ENCODE measurements at places on chromosomes 3 and 15. TPM values are rescaled to one million over a fixed set of nuclear protein-coding genes. Genes with fewer than 3 reads are reported as not detected.

Gene GPR171
- total RNA-seq = 0.73 TPM

DNA sequence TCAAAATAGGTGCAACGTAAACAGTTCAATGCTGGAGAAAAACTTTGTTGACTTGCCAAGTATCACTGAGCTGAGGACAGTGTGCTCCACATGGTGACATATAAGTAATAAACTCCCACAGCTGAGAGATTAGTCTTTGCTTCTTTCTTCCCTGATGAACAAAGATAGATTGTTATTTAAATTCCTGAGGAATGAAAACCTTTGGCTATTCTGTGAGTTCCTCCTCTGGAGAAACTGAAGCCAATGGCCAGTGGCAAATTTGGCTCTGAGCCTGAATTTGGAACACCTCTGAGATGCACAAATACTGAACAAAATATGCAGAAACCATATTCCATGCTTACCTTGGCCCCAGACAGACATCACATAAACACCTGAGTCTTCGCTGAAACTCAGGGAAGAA lies 63.3 kb downstream of the RPL22L1 start:
- no peak for DNase-seq

Gene PRKAR2A
- total RNA-seq = 46.6 TPM

Gene IGF1R
- 3.3 TPM for total RNA-seq

Gene ADAMTS9
- 0.81 TPM for total RNA-seq

Gene CTXND1
- total RNA-seq = 4.5 TPM

GRCh38 chr3:195770081-195770840 lies 41.5 kb downstream of the MUC4 start:
- DNase-seq = no peak

- DNase-seq = no peak
Observed at GRCh38 chr3:73954506-73954905, 329.8 kb upstream of the PDZRN3 start.

GRCh38 chr15:70761931-70762468 lies 1.4 kb downstream of the UACA start:
- DNase-seq = no peak

- no peak for DNase-seq
Observed at GRCh38 chr3:45987368-45988291, 8.0 kb downstream of the FYCO1 start.

- no peak for DNase-seq
Observed at GRCh38 chr3:48594417-48595049, 596 bp downstream of the COL7A1 start.

DNA sequence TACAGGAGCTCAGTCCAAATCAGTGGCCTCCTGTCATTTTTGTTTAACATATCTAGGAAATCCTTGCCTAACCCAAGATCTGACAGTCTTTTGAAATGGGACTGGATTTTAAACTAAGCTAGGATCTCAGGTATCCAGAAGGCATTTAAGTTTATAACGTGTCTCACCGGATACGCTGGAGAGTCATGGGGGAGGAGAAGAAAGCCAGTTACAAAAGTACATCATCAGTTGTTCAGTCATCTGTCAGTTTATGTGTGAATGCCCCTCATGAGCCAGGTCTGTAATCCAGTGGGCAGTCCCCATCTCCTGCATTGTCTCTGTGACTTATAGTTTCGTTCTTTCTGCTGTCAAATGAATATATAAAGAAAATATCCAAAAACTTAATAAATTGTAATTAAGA lies 44.4 kb downstream of the RAB7A start:
- no peak for DNase-seq

DNA sequence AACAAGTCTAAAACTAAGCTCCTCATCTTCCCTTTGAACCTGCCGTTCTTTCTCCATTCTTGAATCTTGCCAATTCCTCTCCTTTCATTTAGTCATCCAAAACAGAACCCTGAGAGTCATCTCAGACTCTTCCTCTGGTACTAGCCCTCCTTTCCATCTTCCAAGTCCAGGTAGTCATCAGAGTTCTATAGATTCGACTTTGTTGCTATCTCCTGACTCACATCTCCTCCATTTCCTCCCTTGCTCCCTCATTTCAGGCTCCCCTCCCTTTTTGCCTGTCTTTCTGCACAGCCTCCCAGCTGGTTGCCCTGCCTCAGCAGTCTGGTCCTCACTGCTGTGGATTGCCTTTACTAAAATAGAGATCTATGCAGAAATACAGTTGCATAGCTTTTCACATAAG lies 4.7 kb downstream of the ATG7 start:
- no peak for DNase-seq

DNA sequence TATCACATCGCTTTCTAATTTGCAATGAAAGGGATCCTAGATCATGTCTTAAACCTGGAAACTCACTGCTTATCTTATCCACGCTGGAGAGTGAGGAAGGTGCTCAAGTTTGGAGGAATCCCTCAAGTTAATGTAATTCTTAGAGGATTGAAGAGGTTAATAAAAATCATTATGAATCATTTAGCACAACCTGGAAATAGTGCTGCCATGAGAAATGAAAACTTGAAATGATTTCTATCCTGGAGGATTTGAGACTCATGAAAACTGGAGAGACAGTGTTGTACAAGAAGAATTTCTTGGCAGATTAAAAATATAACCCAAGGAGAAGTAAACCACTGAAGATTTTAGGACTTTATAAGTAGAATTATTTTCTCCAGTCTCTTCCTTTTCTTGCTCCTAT lies 125.9 kb downstream of the ADAMTS9 start:
- DNase-seq = no peak

Gene ITPR1
- total RNA-seq = 8.7 TPM

GRCh38 chr3:130759692-130760338 lies 13.2 kb upstream of the PIK3R4 start:
- DNase-seq = no peak

- no peak for DNase-seq
Observed at GRCh38 chr3:43132870-43133636, 27.2 kb upstream of the POMGNT2 start.

- no peak for DNase-seq
Observed at GRCh38 chr3:170058127-170058526, 20.3 kb downstream of the GPR160 start.

- no peak for DNase-seq
Observed at GRCh38 chr3:139129892-139130291, 85.2 kb upstream of the PRR23C start.

- DNase-seq = no peak
Observed at GRCh38 chr3:15315003-15315402, 17.4 kb downstream of the SH3BP5 start.

GRCh38 chr15:25508369-25509002 lies 69.7 kb upstream of the UBE3A start:
- DNase-seq = no peak

GRCh38 chr15:51328926-51329325 lies 9.5 kb downstream of the CYP19A1 start:
- DNase-seq = no peak

Measured in left lobe of liver (tissue), 2 donors.